ENCODE measurements at places on chromosomes 2 and 18. TPM values are rescaled to one million over a fixed set of nuclear protein-coding genes. Genes with fewer than 3 reads are reported as not detected.

TTC31 gene
- total RNA-seq = 19.4 TPM

DNA sequence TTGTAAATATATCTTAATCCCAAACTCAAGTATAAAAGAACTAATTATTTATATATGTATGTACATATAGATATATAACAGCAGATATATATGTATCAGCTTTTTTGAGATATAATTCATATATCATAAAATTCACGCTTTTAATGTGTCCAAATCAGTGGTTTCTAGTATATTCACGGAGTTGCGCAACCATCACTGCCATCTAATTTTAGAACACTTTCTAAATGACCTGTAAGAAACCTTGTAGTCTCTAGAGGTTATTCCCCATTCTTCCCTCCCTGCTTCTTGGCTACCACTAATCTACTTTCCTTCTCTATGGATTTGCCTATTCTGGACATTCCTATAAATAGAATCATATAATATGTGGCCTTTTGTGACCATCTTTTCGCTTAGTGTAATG is 163.5 kb upstream of the TCF4 start:
- no peak for DNase-seq

DNA sequence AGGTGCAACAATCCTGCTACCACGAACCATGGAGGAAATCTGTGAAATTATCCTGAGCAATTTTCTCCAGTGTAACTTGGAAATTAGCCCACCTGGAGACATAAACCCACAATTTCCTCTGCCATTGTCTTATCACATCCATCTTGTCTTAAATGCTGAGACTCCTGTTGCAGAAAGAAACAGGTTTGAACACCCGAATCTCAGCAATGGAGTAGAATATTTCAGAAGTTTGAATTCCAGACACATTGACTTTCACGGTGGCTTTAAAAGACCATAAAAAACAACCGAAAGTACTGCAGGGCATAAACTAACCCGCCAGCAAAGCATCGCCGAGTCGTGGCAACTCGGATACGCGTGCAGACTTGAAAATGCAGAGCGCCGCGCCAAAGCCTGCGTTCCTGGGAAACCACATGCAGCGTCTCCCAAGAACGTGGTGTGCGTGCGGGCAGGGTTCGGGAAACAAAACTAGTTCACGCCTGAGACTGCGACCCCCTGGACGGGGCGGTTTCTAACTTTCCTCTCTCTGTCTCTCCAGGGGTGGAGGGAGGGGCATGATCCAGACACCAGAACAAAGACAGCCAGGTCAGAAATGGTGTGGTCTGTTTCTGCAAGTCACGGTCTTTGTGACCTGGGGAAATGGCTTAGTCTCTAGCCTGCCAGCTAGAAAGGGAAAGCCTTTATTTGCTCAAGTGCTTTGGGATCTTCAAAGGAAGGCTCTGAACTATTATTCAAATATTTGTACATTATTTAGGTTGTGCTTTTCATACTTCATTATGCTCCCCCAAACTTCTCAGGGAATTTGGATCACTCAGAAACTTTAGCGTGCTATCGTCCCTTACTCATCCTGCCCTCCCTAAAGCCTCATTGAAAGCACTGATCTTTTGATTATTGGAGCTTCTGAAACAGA is 26.9 kb upstream of the KCTD1 start:
- DNase-seq = no peak

- no peak for DNase-seq
Observed at GRCh38 chr2:207041786-207042554, 102.7 kb downstream of the CPO start.
